ENCODE measurements at places on chromosomes 5 and 9.

DNA sequence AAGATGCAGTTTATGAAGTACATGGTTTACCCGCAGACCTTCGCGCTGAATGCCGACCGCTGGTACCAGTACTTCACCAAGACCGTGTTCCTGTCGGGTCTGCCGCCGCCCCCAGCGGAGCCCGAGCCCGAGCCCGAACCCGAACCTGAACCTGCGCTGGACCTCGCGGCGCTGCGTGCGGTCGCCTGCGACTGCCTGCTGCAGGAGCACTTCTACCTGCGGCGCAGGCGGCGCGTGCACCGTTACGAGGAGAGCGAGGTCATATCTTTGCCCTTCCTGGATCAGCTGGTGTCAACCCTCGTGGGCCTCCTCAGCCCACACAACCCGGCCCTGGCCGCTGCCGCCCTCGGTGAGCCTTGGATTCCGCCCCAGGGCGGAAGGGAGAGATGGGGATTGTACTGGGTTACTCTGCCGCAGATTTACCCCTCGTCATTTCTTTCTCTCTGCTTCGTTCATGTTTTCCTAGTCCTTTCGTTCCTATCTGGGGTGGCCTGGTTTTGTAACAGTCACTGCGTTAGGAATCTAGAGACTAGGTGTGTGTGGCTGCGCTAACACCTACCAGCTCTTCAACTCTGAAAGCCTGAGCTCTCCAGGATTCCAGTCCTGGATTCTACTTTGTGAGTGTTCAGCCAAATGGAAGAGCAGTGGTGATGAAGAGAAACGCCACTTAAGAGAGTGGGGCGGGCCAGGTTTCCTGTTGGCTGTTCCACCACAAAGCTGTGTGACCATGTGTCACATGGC, 638 bp downstream of the MRPS30 start:
- DNase-seq = peak; percentile 23

DNA sequence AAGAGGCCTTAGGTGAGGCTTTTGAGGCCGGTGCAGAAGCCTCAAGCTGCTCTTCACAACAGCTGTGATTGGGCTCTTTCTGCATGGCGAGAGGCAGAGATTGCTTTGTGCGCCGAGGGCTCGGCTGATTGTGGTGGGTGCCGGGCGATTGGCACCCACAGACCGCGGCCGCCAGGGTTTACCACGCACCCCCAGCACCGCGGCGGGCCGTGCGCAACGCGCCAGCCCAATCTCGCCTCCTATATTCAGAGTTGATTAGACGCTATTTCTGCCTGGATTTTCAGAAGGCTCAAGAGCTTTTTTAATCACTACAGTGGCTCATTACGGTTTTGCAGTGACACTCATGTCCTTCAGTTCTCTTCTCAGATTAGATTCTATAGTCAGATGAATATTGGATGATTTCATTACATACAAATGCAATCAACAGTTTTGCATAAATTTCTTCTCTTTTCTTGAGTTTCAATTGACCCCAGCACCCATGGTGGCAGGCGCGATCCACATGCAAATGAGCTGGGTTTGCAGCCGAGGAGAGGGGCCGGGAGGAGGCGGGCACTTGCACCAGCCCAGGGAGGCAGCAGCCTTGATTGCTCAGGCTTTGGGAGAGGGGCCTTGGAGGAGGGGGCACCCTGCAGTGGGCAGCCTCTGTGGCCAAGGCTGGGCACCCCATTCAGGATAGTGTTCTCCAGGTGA, 33.8 kb upstream of the PTGS1 start:
- no peak for DNase-seq

DNA sequence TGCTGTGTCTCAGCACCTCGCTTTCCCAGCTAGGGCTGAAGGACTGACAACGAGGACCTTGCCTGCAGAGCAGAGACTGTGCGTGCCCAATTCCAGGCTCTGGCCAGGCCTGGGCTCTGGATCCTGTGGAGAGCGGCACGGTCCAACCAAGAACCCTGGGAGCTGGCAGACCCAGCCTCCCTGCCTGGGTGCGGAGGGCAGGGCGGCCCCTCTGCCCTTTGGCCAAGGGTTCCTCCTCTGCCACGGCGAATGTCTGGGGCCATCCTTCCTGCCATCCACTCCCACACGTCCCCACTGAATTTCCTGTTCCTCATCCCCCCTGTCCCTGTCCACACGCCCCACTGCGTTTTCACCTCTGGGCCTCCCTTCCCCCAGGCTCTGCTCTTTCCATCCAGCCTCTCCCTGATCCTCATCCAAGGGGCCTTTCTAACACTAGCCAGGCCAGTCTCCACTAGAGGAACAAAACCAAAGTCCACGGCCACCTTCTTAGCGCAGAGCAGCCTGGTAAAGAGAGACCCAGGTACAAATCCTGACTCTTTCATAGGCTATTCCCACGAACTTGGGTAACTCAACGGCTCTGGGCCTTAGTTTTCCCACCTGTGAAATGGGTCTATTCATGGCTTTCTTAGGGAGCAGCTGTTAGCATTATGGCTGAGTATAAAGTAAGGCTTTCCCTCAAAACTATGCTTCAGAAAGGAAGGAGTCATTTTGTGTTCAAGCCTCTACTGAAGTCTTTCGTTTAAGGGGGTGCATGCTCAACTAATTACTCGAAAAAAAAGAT, 95.5 kb upstream of the PHYKPL start:
- DNase-seq = no peak

DNA sequence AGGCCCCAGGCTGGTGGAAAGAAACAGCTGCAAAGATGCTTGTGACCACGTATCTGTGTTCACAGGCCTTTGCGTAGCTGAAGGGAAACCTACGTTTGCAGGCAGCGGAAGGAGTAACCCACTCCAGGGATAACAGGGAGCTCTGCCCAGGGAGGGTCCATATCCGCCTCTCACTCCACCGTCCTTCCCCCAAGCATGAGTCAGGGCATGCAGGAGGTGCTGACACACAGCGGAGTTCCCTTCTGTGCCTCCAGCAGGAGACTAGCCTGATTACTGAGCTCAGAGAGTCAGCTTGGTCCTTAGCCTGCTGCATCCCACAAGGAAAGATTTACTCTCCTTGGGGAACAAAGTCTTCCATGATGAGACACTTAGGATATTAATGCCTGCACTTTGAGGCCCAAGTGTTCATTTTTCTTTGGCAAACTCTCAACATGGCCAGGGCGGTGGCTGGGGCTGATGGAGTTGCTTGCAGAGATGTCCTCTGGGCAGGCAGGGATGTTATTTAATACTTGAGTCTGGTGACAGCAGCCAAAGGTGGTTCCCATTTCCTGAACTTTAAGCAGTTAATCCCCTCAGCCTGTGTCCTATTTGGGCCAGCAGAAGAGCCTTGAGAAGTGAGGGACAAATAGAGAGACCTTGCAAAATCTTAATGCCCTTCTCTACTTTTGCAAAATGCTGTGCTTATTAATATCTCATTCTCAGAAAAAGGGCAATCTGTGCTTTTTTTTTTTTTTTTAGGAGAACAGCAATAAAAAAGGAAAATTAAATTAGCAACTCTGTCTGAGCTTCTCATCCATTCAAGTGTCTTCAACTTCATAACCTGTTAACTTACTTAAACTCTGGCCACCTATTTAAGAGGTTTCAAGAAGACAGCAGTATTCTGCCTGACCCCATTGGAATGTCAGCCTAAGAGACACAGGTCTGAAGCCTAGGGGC, 222.1 kb downstream of the HSPA4 start:
- no peak for DNase-seq

DNA sequence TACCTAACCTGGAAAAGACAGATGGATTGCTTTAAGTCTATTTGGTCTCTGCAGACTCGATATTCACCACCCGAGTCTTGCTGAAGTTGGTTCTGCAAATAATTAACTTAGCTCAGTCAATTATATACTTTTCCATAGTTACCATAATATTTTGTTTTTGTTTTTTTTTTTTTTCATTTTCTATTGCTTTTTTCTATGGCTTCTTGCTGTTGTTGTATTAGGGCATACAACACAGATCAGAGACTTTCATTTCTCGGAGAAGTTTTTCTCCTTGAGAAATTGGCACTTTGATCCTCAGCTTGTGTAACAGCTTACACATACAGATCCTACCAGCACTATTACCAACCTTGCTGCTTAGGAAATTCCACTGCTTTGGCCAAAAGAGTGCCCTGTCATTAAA, 88.0 kb downstream of the GPR21 start:
- DNase-seq = no peak

DNA sequence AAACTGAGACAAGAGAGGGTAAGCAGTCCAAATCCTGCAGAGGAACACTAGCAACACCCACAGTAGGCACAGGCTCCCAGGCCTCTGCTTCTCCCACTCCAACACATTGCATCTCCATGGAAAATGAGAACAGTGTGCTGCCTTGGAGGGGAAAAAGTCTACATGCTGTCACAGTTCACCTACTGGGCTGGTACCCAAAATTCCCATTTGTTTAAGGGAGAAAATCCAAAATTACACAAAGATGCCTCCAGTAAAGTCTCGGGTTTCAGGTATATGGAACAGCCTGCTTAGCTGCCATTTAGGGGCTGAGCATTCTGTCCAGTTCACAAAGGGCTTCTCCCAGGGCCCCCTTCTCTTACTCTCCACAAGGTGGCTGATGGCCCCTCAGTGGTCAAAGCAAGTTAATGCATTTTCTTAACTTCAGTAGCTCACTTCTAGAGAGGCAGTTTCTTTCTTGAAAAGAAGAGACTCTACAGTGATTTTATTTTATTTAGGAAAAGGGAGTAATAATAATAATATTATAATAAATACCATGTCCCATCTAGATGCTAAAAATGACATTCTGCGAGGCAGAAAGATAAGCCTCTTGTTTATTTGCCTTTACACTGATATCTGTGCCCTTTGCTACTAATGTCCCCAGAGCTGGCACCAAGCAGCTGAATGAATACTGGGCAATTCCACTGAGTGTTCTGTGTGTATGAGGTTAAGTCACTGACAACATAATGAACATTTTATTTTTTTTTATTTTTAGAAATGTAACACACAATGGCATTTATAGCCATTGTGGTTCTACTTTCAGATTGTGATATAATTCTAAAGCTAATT, 89.4 kb downstream of the RGS7BP start:
- no peak for DNase-seq

Data from NCI-H1694 (cell line).